Stimulated activated CD8-positive, alpha-beta memory T cell treated with anti-CD3 and anti-CD28 coated beads, Interleukin-4, amount 100 ng/mL, for 48 hours (primary cell): ENCODE measurements at places on chromosomes 5 and 9.

DNA sequence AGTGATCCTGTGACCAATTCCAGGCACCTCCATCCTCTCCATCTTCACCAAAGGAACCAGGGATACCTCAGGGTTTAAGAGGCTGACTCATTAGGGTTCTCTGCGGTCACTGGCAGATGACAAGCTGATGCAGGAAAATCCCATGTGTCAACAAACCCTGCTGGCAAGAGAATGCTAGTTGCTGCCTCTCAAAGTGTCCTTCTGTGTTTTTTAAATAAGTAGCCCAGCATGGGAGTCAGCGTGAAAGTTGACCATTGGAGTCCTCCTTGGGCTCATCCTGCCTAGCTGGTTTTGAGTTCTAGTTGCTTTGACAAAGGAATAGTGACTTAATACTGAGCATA is 200.2 kb downstream of the SLIT3 start:
- no peak for DNase-seq

DNA sequence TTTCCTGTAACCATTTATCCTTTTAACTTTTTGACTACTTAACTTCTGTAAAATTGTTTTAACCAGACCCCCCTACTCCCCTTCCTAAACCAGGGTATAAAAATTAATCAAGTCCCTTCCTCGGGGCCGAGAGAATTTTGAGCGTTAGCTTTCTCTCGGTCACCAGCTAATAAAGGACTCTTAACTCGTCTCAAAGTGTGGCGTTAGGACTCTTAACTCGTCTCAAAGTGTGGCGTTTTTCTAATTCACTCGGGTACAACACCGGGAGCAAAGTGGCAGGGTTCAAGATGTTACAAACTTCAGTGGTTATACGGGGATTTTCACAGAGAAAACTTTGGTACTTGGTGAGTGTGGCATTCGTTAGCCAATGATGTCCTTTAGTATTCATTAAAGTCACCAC is 39.7 kb upstream of the PPP1R26 start:
- no peak for DNase-seq

DNA sequence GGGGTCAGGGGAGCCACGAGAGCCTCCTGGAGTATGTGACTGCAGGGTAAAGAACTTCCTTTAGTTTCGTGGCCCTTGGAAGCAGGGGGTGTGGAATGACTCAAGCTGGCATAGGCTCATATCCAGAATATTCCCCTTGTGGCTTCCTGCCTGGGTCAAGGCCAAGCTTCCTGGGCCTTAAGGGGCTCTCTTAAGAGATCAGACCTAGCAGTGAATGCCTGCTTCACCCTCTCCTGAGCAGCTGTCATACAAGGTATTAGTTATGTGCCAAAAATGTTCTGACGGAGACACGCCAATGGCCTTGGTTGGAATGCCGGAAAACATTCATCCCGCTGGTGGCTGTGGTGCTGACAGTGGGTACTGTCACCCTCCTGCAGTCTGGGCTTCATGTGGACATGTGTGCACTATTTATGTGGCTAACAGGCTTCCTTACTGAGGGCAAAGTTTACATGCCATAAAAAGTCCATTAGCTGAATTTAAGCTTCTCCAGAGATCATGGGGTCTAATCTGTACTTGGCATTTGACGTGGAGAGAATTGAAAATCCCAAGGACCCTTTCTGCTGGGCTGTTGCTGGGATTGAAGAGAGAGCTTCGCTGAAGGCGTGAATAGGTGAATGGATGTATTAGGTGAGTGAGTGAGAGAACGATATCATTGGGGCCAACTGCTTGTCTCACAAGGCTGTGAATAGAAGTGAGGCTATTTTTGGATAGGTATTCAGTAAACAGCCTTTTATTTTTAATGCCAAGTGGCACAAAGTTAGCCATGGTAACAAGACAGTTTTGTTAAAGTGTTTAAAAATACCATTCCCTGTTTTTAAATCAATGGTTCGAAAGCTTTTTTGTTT is 156.8 kb downstream of the MACROH2A1 start:
- DNase-seq = peak; percentile 7

DNA sequence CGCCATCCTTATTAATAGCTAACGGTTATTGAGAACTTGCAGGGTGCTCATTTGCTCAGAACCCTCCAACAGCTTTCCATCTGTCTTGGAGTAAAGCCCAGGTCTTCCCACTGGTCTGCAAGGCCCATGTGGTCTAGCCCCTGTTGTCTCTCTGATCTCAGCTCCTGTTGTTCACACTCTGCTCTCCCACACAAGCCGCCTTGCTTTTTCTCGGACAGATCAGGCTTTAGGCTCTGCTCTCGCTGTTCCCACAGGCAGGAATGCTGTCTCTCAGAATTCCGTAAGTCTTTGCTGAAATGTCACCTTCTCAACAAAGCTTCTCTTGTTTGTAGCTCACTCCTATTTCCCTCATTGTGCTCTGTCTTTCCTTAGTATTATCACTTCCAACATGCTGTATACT is 34.3 kb downstream of the GPR107 start:
- DNase-seq = no peak

- DNase-seq = no peak
These were observed 197.6 kb downstream of the NR3C1 start for GRCh38 chr5:143205883-143206195.

- DNase-seq = peak; percentile 46
These were observed 956 bp downstream of the MBLAC2 start for GRCh38 chr5:90473396-90474234.

DNA sequence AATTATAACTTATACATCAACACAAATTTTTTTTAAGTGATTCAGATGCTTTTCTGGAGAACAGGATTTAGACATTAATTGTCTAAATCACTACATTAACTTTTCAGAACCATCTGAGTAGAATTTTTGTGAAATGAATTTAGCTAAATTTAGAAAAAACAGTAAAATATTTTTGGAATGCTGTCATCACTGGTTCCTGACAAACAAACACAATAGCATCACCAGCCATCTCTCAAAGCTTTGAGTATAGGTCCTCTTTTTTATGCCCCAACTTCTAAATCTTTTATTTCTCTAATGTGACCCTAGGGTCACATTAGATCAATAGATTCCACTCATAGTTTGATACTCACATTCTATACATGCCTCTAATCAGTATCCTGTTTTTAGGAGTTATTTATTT is 104.6 kb downstream of the PRR16 start:
- DNase-seq = no peak

DNA sequence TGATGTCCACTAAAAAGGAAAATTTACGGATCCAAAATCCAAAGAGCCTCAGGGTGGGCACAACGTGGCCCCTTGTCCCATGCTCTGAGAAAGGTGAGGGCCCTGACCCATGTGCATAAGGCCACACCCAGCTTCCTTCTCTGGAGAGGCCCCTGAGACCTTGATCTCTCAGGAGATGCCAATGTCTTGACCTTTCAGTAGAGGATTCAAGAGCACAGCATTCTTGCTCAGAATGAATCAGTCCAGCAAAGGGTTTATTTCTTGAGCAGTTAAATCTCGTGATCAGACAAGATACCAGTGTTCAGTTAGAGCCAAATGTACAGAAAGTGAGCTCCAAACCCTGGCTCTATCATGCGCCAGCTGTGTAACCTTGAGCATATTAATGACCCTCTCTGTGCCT is 115.9 kb upstream of the DAPK1 start:
- no peak for DNase-seq

- no peak for DNase-seq
These were observed 295.9 kb downstream of the PSAT1 start for GRCh38 chr9:78592811-78593210.

GRCh38 chr5:133487093-133487492 is 125.2 kb downstream of the FSTL4 start:
- DNase-seq = no peak

DNA sequence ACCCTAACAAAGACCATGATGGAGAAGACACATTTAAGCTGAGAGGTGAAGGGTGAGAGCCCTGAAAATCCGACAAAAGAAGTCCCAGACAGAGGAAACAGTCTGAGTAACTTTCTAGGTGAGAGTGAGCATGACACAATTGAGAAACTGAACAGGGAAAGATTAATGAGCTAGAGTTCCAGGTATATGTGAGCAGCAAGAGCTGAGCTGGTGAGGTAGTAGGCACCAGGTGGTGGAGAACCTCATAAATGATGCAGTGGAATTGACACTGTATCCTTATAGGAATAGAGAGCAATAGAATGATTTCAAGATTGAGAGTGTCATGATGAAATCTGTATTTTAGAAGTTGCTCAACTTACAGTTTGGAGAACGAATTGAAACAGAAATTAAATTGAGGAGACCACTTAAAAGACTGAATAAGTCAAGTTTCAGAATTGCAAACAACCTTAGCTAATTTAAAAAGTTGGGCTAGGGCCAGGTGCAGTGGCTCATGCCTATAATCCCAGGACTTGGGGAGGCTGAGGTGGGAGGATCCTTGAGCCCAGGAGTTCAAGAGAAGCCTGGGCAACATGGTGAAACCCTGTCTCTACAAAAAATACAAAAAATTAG is 89.8 kb downstream of the NREP start:
- DNase-seq = no peak

DNA sequence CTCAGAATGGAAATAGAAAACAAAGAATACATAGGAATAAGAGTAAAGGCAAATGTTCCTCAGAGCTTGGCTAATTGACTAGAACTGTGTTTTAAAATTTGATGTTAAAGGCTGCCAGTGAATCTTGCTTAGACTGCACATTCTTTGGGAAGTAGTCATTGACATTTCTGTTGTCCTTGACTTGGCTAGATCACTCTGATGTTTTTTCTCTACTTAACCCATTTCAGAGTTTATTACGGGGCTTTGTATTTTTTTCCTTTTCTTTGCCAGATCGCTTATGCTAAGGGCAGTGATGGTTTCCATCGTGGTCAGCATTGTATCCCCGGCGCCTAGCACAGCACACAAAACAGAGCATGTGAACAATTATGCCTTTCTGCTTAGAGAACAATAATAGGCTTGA is 1126.7 kb upstream of the CDH9 start:
- no peak for DNase-seq

DNA sequence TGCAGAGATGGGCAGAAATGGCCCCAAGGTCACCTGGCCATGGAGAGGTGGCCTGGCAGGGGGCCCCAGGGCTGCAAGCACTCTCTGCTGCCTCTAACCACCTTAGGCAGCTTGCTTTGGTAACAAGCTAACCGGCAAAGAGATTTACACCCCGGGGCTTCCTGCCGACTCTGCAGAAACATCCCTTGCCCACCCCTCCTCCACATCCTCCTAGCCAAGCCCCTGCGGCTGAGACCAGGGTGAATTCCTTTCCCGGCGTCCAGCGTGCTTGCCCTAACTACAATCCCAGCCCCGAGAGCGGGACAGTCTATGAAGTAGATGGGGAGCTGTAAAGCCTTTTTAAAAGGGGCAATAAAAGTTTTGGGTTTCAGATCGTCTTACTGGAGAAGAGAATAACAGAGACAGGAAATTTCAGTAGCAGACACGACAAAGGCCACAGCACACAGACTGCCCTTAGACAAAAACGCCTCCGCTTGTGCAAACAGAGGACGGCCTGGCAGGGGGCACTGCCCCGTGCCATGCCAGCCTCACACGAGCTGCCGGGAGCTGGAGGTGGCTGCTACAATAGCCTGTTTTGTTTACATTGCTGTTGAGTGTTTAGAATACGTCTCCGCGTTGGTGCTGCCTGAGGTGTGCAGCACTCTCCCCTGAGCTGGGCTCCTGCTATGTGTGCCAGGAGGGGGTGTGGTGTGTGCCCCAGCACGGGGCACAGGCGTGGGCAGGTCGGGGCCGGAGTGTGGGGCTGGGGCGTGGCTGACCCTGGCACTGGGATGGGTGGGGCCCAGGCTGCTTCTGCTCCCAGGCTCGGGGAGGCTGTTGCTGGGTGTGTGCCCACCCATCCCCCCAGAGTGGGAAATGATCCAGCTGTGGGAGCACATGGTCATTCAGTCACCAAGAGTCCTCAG is 15.3 kb downstream of the MYMK start:
- DNase-seq = no peak

- DNase-seq = no peak
These were observed 86.3 kb upstream of the SLC12A2 start for GRCh38 chr5:127997201-127997704.

GRCh38 chr5:143436871-143437270 is 33.4 kb upstream of the NR3C1 start:
- DNase-seq = no peak

DNA sequence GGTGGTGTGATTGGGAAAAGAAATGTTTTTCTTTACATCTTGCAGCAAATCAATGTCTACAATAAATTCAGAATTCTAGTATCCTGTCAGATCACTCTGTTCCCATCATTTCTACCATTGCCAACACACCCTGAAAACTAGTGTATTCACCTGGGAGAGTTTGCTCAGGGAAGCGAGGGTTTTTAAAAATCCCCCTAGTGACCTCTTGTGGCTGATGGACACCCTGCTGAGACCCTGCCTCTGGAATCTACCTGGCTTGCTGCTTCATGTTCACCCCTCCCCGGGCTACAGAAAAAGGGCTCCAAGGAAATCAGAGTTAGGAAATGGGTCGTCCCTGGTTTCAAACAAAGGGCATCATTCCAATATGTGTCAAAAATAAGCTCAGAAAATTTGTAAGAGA is 21.4 kb upstream of the ALDOB start:
- no peak for DNase-seq

DNA sequence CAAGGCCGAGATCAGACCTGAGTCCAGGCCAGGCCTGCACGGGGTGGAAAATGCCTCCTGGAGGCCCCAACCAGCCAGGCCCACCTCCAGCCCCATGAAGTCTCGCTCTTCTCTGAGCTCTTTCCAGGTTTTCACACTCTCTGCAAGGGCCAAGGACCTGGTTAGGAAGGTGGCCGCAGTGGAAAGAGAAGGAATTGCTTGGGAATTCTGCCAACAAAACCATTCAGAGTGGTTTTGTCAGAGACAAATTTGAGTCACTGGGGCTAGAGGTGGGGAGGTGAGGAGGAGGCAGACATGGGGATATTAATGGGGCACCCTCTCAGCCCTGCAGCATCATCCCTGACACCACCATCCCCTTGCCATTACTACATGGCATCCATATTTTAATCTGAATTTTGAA is 261.0 kb downstream of the ROR2 start:
- no peak for DNase-seq

DNA sequence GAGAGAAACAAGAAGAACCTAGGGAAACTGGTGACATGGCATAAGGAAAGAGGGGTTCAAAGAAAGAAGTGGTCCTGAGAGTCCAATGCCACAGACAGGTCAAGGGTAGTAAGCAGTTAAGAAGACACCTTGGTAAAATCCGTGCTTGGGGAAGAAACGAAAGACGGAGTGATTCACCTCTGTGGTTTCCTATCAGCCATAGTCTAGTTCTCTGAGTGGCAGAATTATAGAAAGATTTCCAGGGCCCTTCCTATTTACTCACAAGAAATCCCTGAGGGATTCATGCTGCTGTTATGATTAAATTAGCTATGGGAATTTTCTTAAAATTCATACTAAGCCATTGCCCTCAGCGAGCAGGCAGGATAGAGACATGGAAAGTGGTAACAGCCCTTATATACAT is 31.7 kb downstream of the IL33 start:
- no peak for DNase-seq
